ENCODE measurements at places on chromosomes 16 and 17.

GRCh38 chr17:55416000-55416399 is 5.6 kb downstream of the MMD start:
- DNase-seq = no peak

- no peak for DNase-seq
Measured at GRCh38 chr17:69344939-69345338, 18.0 kb upstream of the ABCA5 start.

DNA sequence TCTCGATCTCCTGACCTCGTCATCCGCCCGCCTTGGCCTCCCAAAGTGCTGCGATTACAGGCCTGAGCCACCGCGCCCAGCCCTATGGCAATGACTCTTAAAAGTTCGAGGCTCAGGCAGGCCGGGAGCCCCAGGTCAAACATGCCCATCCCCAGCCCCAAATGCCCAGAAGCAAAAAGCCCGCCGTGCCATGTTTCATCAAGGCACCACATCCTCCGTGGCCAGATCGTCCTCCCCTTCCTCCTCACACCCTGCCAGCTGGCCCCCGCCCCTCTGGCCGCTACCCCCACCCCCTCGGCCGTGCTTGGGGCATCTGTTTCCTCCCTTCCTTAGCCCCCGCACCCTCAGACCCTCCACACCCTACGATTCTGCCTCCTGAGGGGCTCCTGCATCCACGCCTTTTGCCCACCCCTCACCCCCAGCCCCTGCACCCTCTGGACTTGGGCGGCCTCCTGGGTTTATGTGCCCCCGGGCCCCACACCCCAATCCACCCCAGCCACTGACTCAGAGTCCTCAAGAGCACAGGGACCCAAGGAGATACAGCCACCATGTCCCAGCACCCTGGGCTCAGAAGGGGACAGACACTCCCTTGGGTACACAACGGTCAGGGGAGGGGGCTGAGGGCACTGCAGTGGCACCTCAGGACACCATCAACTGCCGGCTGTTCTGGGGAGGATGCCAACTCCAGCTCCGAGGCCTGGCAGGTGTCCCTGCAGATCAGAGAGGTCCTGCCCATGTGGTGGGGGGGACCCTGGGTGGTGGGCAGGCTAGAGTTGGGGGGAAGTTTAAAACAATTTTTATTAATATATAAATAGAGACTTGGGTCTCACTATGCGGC is 7.1 kb downstream of the CTRB1 start:
- no peak for DNase-seq

- DNase-seq = no peak
Measured at GRCh38 chr17:9072696-9073339, 51.5 kb downstream of the NTN1 start.

DNA sequence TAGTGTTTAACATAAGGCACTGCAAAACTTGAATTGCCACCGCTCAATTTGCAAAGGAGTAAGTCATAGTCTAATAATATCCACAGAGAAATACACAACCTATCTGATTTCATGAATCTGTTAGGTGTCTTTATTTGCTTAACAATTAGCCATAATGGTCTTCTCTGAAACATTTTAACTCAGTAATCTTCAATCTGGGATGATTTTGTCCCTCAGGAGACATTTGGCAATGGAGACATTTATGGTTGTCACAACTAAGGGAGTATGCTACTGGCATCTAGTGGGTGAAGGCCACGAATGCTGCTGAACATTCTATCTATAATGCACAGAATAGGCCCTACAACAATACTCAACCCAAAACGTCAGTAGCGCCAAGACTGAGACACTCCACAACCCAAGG is 4.3 kb downstream of the UBE2G1 start:
- no peak for DNase-seq

Data from stimulated activated CD4-positive, alpha-beta T cell treated with anti-CD3 and anti-CD28 coated beads, Interleukin-4, amount 100 ng/mL, for 48 hours (primary cell).